ENCODE measurements at places on chromosomes 13 and 19.

GRCh38 chr13:51781246-51782022 is 22.5 kb downstream of the DHRS12 start:
- DNase-seq, result no peak

- no peak for DNase-seq
Observed at GRCh38 chr19:47534628-47535027, 19.8 kb upstream of the NAPA start.

GRCh38 chr13:105177265-105177900 is 1358.1 kb downstream of the EFNB2 start:
- no peak for DNase-seq

- no peak for DNase-seq
Observed at GRCh38 chr13:50713523-50714248, 129.8 kb downstream of the DLEU7 start.

- no peak for DNase-seq
Observed at GRCh38 chr19:11025997-11026396, 63.3 kb upstream of the LDLR start.

DNA sequence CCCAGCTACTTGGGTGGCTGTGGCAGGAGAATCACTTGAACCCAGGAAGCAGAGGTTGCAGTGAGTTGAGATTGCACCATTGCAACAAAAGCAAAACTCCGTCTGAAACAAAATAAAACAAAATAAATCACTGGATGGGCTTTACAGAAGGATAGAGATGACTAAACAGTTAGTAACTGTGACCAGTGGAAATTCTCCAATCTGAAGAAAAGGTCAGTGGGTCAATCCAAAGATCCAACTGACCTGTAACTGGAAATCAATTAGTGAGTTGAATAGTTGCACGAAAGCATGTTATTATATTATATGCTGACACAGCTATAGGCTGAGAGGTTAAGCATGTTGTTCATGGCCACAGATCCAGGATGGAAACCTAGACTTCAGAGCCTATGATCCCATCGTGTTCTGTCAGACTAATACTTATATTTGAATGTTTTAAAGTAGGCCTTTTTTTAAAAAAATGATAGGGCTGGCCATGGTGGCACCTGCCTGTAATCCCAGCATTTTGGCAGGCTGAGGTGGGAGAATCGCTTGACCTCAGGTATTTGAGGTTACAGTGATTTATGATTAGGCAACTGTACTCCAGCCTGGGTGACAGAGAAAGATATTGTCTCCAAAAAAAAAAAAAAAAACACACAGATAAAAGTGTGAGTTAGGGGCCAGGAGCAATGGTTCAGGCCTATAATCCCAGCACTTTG is 1.4 kb downstream of the ECH1 start:
- no peak for DNase-seq

GRCh38 chr13:107222597-107222996 is 654.7 kb upstream of the ARGLU1 start:
- DNase-seq, result no peak

GRCh38 chr19:15252398-15253018 is 20.3 kb upstream of the EPHX3 start:
- no peak for DNase-seq

DNA sequence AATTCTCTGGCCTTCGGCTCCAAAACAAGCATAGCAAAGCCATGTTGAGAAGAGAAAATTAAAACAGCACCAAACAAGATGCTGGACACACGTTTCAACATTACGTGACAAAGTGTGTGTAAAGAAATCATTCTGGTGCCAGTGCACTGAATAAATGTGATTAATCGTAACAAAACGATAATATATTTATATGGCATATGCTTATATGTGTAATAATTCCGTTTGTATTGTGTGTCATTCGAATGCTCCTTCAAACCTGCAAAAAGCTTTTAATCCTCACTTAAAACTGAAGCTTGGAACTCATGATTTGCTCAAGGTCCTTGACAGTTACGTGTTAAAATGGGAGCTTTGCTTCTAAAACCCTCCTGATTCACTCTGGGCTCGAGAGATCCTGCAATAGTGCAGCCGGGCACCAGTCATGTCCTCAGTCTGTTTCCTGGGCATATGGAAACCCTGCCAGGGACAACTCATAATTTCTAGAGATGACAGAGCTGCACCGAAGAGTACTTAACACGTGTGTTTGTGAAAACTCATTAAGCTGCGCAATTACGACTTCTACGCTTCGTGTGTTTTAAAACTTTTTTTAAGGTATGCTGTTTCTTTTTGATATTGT is 731 bp upstream of the AKAP8L start:
- no peak for DNase-seq

DNA sequence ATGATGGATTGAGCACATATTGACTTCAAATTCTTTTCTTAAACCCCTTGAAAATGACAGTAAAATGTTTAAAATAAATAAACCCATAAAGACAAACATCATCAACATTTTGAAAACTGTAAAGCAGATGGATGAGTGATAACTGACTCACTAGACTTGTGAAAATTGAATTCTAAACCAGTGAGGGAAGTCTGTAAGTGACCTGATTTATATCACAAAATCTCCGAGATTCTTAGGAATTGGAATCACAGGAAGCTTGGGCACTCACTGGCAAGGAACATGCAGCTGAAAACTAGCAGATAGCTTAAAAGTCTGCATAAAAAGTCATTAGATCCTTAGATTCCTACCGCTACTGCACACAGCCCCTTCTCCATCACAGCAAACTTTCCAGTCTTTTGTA is 51.3 kb upstream of the TSC22D1 start:
- DNase-seq, result no peak

DNA sequence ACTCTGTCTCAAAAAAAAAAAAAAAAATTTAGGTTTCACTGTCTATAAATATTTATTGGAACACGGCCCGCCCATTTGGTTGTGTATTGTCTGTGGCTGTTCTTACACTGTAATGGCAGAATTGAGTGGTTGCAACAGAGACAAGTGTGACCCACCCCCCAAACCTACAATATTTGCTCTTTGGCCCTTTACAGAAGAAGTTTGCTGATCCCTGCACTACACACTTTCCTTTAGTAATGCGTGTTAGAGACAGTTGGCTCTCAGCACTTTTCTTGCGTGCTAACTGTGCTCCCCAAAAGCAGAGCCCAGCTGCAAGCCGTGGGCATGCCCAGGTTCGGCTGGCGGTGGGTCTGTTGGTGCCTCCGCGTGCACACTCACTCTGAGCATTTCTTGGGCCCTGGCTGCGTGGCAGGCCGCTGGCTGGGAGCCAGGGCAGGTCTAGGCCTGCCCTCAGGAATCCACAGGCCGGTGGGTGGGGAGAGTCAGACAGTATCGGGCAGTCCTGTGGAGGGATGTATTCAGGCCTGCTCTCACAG is 72.6 kb downstream of the SIPA1L3 start:
- no peak for DNase-seq

DNA sequence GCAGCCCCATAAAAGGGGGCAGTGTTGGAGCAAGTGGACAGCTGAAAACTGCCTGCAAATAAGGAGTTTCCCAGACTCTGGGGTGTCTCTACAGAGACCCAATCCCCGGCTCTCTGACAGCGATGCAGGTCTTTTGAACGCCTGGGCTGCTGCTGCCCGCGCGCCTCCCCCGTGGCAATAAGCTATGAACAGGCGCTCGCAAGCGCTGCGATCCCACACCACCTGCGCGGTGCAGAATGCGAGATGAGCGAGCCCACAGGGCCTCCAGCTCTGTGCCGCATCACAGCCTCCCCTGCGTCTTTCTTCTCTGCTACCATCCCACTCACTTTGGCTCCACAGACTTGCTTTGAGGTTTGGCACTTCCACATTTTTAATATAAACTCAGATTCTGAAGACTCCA is 62.3 kb downstream of the KCTD15 start:
- no peak for DNase-seq

DNA sequence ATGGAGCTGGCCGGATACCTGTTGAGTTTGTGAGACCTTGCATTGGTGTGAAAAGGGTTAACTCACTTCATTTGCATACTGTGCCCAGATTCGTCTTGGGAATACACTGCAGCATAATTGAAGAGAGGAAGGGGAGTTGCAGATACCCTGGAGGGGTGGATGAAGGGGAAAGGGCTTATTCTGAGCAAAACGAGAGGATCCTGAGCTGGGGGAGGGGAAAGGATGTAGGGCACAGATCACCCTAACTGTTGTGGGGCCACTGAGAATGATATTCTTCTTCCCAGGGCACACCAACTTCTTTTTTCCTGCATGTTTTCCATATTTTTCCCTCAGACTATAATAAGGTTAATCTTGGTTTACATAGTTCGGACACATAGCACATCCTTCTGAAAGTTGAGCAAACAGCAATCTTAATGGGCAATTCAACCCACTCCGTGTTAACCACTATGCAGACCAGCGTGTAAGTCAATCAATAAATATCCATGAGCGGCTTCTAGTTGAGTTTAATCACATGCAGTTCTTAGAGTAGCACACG is 11.7 kb upstream of the PTPRS start:
- no peak for DNase-seq

DNA sequence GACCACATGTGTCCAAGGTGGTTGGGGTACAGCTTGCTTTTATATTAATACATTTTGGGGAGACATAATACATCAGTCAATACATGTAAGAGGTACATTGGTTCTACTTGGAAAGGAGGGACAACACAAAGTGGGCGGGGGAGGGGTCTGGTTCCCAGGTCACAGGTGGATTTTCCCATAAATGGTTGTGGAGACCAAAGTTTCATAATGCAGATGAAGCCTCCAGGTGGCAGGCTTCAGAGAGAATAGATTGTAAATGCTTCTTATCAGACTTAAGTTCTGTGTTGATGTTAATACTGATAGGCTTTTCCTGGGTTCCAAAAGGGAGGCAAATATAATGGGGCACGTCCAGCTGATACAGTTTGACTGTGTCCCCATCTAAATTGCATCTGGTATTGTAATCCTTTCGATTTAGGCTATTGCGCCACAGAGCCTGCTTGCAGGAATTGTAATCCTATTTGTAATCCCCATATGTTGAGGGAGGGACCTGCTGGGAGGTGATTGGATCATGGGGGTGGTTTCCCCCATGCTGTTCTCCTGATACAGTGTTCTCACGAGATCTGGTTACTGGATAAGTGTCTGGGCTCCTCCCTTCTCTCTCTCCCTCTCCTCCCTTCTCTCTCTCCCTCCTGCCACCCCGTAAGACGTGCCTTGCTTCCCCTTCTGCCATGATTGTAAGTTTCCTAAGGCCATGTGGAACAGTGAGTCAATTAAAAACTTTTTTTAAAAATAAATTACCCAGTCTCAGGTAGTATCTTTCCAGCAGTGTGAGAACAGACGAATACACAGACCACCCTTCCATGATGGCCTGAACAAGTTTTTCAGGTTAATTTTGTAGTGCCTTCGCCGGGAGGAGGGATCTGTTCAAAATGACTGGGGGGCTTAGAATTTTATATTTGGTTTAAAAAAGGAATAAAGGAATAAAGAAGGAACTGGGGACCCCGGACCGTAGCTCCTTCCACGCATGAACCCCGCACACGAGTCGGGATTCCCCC is 44.9 kb downstream of the ZNF823 start:
- DNase-seq, result no peak

DNA sequence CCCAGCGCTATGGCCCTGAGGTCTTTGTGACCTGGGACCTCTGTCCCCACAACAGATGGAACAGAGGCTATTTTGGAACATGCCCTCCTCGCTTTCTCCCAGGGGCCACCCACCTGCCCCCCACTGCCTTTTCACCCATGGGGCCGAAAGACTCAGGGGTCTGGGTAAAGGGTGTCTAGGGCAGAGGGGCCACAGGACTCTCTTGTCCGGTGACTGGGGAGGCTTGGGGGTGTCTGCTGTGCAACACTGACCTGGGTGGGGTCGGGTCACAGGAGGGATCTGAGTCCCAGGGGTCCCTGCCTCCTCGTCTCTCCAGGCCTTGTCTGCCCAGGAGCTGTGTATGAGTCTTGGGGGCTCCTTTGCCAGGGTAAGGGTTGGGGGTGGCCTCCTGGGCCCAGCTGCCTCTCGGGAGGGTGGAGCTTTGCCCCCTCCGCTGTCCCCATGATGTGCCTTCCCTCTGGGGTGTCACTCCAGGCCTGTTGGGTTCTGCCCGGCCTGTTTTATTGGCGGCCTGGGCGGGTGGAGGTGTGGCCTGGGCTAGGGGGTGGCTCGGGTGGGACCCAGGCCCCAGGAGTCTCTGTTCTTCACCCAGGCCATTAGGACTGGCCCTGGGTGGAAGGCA is 2.1 kb downstream of the ARID3A start:
- DNase-seq, result no peak

GRCh38 chr19:6577476-6578125 is 13.3 kb downstream of the CD70 start:
- no peak for DNase-seq

DNA sequence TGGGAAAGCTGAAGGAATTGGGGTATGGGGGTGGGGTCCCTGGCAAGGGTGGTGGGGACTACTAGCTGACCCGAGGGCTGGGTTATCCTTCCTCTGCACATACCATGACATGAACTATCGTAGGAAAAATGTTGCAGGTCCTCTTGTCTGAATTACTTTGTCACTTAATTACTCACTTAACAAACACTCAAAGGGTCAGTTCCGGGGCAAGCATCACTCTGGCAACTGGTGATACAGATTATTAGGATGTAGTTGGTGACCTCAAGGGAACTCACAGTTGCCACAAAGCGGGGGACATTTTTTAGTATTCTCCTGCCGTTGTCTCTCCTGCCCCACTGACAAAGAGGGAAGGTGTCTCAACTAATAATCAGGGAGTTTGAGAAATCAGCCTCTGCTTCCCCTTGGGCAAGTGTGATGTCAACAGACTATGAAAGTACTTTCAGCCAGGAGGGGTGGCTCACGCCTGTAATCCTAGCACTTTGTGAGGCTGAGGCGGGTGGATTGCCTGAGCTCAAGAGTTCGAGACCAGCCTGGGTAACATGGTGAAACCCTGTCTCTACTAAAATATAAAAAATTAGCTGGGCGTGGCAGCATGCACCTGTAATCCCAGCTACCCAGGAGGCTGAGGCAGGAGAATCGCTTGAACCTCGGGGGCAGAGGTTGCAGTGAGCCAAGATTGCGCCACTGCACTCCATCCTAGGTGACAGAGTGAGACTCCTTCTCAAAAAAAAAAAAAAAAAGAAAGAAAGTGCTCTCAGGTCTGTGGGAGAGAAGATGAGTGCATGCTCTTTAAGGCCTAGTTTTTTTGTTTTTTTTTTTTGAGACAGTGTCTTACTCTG is 10.3 kb downstream of the DNAJB1 start:
- DNase-seq, result no peak

DNA sequence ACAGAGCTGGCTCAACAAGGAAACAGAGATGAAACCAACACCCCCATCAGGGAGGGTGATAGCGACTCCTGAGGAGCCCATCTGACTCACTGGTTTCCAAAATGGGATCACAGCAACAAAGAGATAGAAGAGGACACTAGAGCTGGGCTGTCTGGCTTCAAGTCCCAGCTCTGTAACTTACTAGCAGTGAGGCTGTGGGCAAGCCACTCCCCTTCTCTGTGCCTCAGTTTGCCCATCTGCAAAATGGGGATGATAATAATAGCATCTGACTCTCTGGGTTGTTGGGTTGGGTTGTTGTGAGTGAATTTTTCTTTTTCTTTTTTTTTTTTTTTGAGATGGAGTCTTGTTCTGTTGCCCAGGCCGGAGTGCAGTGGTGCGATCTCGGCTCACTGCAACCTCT is 14.3 kb downstream of the IGSF23 start:
- no peak for DNase-seq
